ENCODE measurements at places on chromosomes 6 and 20. TPM values are rescaled to one million over a fixed set of nuclear protein-coding genes. Genes with fewer than 3 reads are reported as not detected.

DNA sequence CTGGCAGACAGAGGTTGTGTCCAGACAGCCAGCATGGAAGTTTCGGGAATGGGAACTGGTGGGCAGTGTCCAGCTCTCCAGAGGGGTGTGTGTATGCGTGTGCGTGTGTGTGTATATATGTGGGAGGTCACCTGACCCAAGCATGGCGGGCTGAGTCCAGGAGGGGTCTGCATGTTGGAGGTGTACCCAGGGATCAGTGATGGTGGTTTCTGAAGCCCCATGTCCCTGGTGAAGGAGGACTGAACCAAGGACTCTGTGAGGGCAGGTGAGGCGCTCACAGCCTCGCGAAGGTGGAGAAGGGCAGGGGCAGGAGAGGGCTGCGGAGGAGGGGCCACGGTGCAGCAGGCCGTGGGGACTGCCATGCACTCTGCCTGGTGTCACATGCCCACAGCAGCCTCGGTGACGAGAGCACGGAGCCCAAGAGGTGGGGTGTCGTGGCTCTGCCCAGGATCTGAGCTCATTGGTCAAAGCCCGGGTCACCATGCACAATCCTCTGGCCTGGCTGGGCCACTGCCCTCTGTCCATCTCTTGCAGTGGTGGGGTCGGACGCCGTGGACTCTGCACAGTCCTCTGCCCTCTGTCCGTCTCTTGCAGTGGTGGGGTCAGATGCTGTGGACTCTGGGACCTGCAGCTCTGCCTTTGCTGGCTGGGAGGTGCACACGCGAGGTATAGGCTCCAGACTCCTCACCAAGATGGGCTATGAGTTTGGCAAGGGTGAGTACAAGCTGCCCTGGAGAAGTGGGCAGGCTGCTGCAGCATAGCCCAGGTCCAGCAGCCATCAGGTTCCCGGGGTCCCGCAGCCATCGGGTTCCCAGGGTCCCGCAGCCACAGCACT is 2.1 kb upstream of the LIME1 start:
- no peak for DNase-seq

- no peak for DNase-seq
Observed at GRCh38 chr6:100719883-100720682, 161.0 kb downstream of the ASCC3 start.

GRCh38 chr20:4711511-4711910 is 10.2 kb upstream of the PRND start:
- DNase-seq, result no peak

Gene HLA-F
- total RNA-seq, result 36.7 TPM

Gene C6orf58
- total RNA-seq, result not detected

DNA sequence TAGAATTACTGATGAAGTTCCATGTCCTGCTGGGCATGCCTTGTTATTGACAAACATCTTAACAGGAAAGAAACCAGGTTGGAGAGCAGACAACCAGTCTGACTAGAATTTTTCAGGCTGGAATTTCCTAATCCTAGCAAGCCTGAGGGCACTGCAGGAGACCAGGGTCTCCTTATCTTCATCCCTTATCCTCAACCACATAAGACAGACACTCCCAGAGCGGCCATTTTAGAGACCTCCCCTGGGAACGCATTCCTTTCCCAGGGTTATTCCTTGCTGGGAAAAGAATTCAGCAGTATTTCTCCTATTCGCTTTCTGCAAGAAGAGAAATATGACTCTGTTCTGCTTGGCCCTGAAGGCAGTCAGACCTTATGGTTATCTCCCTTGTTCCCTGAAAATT is 803.7 kb downstream of the GRIK2 start:
- no peak for DNase-seq

Gene TCF21
- total RNA-seq, result 7.5 TPM

GRCh38 chr6:109167562-109167961 is 72.3 kb downstream of the CEP57L1 start:
- no peak for DNase-seq

Gene PROKR2
- not detected for total RNA-seq

DNA sequence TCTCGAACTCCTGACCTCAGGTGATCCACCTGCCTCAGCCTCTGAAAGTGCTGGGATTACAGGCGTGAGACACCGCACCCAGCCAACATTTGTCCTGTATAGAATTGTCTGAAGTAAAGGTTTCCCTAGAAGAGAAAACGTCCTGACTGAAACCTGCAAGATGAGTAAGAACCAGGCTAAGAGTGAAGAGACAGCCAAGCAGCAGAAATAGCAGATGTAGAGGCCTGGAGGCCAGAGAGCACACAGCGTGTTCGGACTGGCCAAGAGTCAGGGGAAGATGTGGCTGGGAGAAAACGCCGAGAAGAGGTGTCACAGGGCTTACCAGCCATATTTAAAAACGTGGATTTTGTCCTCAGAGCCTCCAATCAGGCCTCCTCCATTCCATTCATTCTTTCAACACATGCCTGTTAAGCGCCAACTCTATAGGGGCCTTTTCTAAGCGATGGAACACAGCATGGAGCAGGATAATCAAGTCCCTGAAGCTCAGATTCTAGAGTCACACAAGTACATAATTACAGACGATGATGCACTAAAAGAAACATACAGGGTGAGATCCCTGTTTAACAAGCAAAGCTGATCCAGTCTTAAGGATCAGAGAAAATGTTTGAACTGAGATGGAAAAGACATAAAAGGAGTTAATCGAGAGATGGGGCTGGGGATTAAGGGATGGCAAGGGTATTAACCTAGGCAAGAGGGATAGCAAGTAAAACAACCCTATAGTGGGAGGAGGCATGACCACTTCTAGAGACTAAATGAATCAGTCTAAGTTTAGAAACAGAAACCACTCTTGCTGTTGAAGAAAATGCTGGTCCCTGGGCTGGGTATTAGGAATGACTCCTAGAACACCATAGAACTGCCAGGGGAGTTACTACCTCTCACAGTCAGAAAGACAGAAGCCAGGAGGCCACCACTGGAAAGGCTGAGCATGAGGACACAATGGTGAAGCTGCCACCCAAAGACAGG is 4.8 kb downstream of the ZCCHC3 start:
- no peak for DNase-seq

GRCh38 chr6:27327023-27327738 is 15.1 kb upstream of the POM121L2 start:
- no peak for DNase-seq

- no peak for DNase-seq
Observed at GRCh38 chr6:45474376-45474775, 96.6 kb upstream of the SUPT3H start.

Gene ECT2L
- total RNA-seq, result 1.1 TPM

Gene ZBTB46
- total RNA-seq, result 17.8 TPM

GRCh38 chr20:45452772-45453691 is 16.5 kb upstream of the WFDC2 start:
- no peak for DNase-seq

Gene C20orf144
- total RNA-seq, result not detected

- no peak for DNase-seq
Observed at GRCh38 chr6:96468681-96469224, 52.9 kb upstream of the UFL1 start.

- DNase-seq, result no peak
Observed at GRCh38 chr20:5374171-5374570, 57.4 kb upstream of the PROKR2 start.

- peak; percentile 69 for DNase-seq
Observed at GRCh38 chr6:33700391-33701050, 11.0 kb downstream of the UQCC2 start.

- DNase-seq, result no peak
Observed at GRCh38 chr6:52612336-52613054, 35.6 kb upstream of the TRAM2 start.

DNA sequence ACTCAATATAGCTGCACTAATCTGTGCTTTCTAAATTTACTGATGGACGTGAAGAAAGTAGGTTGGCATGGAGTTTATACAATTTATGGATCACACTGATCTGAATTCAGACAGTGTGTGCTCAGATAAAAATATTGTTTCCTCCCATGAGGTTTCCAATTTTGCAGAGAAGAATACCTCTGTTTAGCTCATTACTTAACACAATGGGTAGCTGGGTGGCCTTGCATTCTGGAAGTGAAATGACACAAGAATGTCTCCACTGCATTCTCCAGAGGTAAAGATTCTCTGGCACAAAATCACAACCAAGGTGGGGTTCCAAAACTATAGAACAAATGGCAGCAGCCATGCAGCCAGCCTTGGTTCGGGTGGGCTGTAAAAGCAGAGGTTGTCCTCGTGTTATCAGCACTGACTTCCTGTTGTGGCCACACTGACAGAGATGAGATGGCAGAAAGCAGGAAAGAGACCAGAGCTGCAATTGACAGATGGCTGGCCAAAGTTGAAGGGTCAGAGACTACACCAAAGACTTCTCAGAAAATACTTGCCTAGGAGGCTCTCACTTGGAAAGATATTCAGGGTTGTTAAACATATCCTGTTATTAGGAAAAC is 50.2 kb downstream of the HDAC2 start:
- DNase-seq, result no peak

Gene DLL1
- total RNA-seq, result 11.2 TPM

DNA sequence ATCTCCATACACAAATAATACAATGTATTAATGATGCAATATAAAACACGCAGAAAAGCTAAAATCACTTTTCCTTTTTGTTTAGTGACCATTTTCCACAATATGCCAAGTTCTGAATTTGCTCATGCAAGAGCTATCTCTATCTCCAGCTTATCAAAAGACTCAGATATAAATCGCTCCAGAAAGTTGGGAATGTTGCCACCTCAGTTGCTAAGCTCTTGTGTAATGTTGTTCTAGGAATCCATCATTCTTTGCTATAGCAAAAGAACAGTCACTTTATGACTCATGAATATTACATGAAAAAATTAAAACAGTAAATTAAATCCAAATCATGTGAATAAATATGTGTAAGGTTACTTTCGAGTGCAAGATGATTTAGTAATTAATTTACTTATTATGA is 8.7 kb downstream of the PLAGL1 start:
- no peak for DNase-seq

- no peak for DNase-seq
Observed at GRCh38 chr6:152298848-152299735, 338.1 kb downstream of the SYNE1 start.

Gene ZGPAT
- total RNA-seq, result 15.1 TPM

Gene HLA-DMA
- 9.2 TPM for total RNA-seq

Gene GMNN
- 4.2 TPM for total RNA-seq

Gene RIPK1
- total RNA-seq, result 11.3 TPM

Gene ISM1
- 1.3 TPM for total RNA-seq

DNA sequence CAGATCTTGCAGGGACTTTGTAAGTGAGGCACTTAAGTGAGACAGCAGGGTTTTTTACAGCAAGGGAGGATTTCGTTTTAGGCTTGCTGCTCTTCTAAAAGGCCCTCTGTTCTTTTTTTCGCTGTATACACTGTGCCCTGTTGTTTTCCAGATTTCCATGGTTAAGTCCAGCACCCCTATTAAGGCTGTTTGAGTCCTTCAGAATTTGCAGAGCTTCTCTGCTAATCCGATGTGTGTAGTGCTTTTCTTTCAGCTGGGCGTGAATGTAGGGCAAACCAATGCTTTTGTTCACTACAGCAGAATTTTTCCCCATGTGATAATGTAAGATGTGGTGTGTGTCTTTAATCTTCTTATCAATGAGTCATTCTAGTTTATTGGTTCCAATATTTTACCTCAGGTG is 200.5 kb upstream of the RREB1 start:
- no peak for DNase-seq

Gene SIRPA
- total RNA-seq, result 58.5 TPM
